ENCODE measurements at places on chromosomes 12 and 14.

GRCh38 chr12:5716976-5717375 lies 228.1 kb downstream of the ANO2 start:
- no peak for DNase-seq

DNA sequence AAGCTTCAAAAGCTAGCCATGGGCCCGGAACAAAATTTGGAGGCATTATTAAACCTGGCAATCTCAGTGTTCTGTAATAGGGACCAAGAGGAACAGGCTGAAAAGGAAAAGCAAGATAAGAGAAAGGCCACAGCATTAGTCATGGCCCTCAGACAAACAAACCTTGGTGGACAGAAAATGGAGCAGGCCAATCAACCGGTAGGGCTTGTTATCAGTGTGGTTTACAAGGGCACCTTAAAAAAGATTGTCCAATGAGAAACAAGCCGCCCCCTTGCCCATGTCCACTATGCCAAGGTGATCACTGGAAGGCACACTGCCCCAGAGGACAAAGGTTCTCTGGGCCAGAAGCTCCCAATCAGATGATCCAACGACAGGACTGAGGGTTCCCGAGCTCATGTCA lies 653.9 kb upstream of the TMEM132C start:
- DNase-seq = no peak

DNA sequence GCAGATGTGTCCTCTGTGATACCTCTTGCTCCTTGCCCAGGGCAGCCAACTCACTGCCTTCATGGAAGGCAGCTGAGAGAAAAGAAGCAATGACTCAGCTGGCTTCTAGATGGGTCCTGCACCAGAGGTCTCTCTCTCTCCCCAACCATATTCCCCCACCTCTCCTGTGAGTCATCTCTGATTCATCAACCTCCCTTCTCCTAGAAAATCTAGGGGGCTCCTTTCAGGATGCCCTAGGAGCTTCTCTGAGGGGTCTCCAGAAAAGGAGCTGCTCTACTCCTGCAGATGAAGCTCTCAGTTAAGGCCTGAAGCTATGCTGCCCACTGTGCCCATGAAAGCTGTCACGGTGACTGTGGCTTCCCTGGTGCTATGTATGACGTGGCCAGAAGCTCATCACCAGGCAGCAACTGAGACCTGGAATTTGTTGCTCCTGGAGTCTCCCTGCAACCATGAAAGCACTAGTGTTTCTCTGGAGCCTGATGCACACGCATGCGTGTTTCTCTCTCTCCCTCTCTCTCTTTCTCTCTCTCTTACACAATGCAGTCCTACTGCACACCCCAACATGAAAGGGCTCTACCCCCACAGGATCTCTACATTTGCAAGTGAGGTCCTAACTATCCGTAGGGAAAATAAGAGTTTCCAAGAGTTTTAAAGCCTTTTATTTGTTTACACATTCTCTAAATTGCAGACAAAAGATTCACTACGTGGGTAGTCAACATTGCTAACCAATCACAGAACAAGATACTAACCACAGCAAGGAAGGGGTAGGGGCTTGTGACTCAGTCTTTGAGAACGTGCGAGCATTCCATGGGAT lies 285.3 kb downstream of the DPF3 start:
- no peak for DNase-seq

GRCh38 chr12:115102450-115102849 lies 418.5 kb upstream of the TBX3 start:
- no peak for DNase-seq

DNA sequence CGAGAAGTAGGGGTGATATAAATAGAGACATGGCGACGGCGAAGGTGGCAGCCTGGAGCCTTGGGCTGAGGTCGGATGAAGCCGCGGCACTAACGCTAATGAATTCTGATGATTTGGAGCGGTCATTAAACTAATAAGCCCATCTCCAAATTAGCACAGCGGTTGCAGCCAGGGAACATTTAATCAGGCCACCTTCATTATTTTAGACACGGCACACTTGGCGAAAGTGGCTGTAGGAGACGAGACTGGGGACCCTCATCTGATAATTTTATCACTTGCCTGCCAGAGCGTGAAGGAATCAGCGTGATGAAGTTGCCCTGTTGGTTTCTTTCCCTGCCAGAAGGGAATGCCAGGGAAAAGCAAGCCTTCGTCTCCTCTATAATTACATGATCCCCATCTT lies 664.3 kb upstream of the TBX3 start:
- DNase-seq = no peak

DNA sequence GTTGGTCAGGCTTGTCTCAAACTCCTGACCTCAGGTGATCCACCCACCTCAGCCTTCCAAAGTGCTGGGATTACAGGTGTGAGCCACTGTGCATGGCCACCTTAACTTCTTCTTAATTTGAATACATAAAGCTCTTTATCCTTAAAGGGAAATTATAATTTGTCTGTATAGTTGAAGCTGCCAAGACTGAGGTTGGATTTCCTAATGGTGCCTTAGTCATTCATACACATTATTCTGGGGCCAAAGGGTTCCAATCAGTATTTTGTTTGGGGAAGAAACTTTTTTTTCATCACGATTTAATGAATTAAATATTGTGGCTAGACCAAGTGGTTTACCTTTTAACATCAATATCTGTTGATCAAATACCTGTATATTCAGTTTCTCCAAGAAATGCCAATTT lies 135.9 kb downstream of the SYT1 start:
- no peak for DNase-seq

DNA sequence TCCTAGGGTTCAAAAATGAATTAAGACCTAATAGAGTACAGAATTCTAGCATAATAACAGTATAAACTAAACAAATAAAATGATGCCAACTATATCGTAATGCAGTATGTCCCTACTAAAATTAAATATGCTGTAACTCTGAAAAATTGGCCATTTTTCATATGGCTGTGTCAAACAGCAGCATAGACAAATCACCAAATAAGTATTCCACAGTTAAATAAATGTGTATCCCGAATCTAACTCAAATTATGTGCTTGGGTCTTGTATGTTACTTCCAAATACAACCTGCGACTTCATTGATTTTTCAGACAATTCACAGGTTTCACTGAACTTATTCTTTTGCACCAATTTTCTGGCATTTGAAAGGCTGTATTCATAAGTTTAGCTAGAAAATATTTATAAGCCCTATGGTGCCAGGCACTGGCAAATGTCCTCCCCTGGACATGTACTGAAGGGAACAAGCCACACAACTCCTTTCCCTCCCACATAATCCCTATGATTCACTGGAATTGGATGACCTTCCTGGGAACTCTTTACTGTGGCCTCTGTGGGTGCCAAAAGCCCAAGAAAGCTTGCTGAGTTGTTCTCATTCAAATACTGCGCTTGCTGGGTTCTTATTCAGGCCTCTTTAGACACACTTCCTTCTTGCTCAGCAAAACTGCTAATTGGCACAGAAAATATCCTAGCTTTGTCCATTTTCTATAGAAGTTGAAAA lies 108.8 kb downstream of the KITLG start:
- no peak for DNase-seq

All from C1 segment of cervical spinal cord (tissue), 14 donors.